Activated B cell treated with CpG ODN at 0.5 μM for 24 hours (primary cell): ENCODE measurements at places on chromosomes 1 and 21.

- H3K27ac ChIP-seq, result no peak overlapping the region
- H3K27me3 ChIP-seq, result no peaks in the 10 kb centered on the region
- no peak overlapping the region for H3K4me3 ChIP-seq
- DNase-seq, result no peak
These were observed 908.7 kb downstream of the TTLL7 start for GRCh38 chr1:83090195-83090594.

DNA sequence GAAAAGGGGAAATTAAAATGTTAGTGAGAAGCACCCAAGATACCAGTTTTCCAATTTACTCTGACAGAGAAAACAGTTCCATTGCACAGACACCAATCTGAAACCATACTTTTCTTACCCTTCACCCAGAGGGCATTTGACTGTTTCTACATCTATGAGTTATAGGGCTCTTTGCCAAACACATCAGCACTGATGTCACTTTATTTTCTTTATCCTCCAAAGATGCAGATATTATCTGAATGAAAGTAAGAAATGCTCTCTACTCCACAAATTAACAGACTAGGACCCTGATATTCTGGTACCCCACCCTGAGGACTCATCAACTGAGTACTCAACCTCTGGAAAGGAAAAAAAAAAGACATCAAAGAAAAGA lies 24.2 kb upstream of the PEX19 start:
- peaks cover 39% of the 10 kb centered on the region for H3K4me1 ChIP-seq
- H3K27ac ChIP-seq, result peak overlapping the region; percentile 68
- H3K4me3 ChIP-seq, result no peak overlapping the region
- H3K36me3 ChIP-seq, result peaks cover 88% of the 10 kb centered on the region
- no peak for DNase-seq
- H3K27me3 ChIP-seq, result no peaks in the 10 kb centered on the region

DNA sequence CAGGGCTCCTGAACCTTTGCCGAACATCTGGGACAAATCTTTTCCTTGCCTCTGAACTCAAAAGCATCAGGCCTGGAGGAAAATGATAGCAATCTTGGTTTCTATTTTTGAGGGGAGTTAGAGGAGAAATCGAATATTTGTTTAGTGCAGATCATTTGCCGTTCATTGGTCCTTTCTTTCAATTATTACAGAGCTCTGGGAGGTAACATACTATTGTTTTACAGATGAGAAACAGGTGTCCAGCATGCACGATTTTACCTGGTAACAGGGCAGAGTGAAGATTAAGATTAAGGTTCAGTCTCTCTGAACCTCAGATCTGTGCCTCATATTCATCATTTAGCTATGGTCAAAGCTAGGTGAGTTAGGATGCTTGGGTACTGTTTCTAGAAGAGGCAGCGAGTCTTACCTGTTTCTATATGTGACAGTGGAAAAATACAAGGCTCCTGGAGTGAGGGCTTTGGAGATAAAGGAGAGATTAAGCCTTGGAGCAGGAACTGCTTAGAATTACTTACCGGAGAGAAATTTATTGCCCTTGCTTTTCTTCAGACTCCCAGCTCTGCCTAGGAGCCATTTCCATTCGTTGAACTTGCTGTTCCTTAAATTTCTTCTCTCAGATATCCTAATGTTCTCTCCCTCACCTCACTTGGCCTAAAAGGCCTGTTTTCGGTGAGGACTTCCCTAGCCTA lies 1.4 kb downstream of the PRCC start:
- no peak overlapping the region for H3K4me3 ChIP-seq
- H3K4me1 ChIP-seq, result peaks cover 51% of the 10 kb centered on the region
- DNase-seq, result no peak
- peaks cover 45% of the 10 kb centered on the region for H3K36me3 ChIP-seq
- no peak overlapping the region for H3K27ac ChIP-seq
- no peaks in the 10 kb centered on the region for H3K27me3 ChIP-seq

- H3K4me3 ChIP-seq, result no peak overlapping the region
- H3K27ac ChIP-seq, result no peak overlapping the region
- H3K4me1 ChIP-seq, result no peaks in the 10 kb centered on the region
- H3K36me3 ChIP-seq, result no peaks in the 10 kb centered on the region
- no peak for DNase-seq
- H3K27me3 ChIP-seq, result peaks cover 22% of the 10 kb centered on the region
These were observed 55.0 kb upstream of the SYT6 start for GRCh38 chr1:114208714-114209113.

DNA sequence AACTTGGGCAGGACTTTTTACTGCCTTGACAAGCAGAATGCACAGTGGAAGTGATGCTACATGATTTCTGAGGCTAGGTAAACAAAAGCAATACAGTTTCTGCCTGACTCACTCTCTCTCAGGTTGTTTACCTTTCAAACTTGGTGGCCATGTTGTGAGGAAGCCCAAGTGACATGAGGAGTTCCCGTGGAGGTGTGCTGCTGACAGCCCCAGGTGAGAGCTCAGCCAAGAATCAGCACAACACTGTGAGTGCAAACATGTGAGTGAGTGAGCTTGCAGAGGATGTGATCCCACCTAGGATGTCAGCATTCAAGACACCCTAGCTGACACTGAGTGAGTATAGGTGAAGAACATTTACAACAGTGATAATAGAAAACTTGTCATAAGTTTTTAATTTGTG lies 71.1 kb upstream of the IFNAR2 start:
- H3K4me3 ChIP-seq, result no peak overlapping the region
- H3K4me1 ChIP-seq, result no peaks in the 10 kb centered on the region
- H3K27me3 ChIP-seq, result peaks cover 32% of the 10 kb centered on the region
- DNase-seq, result no peak
- no peaks in the 10 kb centered on the region for H3K36me3 ChIP-seq

DNA sequence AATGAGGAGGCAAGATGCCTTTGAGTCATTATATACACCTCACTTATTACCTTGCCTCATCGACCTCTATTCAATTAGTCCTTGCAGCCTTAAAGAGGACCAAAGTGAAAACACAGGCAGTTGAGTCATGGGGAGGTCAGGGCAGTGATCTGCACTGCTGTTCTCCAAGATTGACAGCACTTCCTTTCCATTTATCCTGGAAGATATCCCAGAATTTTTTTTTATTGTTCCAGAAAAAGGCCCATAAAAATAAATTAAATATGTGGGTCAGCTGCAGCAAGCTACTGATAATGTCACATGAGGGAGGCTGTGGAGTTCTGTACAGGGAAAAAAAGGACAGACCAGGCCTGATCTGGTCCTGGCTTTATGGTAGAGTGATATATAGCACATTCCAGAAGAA lies 33.2 kb upstream of the CDC42BPA start:
- H3K4me3 ChIP-seq, result no peak overlapping the region
- no peaks in the 10 kb centered on the region for H3K4me1 ChIP-seq
- no peaks in the 10 kb centered on the region for H3K27me3 ChIP-seq
- H3K27ac ChIP-seq, result no peak overlapping the region
- DNase-seq, result no peak
- H3K36me3 ChIP-seq, result no peaks in the 10 kb centered on the region

DNA sequence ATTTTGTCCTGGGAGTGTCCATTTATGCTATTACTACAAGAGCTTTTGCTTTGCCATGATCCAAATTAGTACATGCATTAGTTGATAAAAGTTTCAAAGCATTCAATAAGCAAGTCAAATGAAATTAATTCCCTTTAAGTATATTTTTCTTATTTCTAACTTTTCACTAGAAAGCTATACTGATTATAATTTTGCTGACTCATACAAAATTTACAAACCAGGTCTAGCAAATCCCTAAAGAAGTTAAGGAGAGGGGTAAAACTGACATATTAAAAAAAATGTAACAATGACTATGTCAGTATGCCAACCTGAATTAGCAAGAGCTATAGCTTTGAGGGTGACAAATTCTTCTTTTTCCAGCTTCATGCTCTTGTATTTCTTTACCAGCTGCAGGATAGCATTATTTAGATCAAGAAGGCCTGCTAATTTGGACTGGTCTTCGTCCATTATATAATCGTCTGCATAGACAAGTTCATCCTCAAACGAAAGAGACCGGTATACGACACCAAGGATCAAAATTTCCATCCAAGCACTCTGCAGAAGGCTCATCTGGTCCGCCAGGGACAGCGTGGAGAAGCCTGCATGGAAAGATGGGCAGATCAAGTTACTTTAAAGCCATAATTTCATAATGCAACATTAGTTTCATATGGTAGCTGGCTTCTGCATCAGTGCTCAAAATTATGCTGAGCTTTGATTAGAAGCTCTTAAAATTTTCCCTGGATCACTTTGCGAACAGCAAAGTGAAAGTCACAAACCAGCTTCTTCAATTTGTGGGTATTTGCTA lies 95.8 kb upstream of the USH2A start:
- no peaks in the 10 kb centered on the region for H3K27me3 ChIP-seq
- DNase-seq, result no peak
- no peaks in the 10 kb centered on the region for H3K36me3 ChIP-seq
- no peak overlapping the region for H3K4me3 ChIP-seq

- no peaks in the 10 kb centered on the region for H3K27me3 ChIP-seq
- no peak overlapping the region for H3K27ac ChIP-seq
- H3K36me3 ChIP-seq, result no peaks in the 10 kb centered on the region
- DNase-seq, result no peak
- H3K4me3 ChIP-seq, result no peak overlapping the region
These were observed 25.8 kb downstream of the FAM151A start for GRCh38 chr1:54597455-54598030.

- no peak for DNase-seq
- H3K27ac ChIP-seq, result no peak overlapping the region
- H3K27me3 ChIP-seq, result no peaks in the 10 kb centered on the region
- peaks cover 79% of the 10 kb centered on the region for H3K36me3 ChIP-seq
- H3K4me3 ChIP-seq, result no peak overlapping the region
These were observed 16.8 kb downstream of the DUSP10 start for GRCh38 chr1:221724931-221725605.

DNA sequence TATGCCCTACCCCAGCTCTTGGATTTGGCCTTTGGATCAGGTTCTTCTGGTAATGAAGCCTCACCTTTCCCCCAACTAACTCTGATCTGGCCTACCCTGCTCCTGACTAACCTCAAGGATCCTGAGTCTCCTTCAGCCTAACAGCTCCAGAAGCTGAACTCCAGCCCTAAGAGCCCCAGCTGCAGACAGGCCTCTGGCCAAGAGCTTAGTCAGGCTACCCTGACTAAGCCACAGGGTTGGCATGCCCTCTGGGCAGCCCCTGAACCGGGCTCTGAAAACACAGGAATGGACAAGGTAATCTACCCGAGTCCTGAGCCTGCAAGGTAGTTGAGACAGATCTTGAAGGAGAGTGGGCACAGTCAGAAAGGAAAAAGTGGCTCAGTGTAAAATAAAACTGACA lies 29.4 kb downstream of the COA7 start:
- DNase-seq, result no peak
- no peak overlapping the region for H3K4me3 ChIP-seq
- H3K36me3 ChIP-seq, result peaks cover 46% of the 10 kb centered on the region
- peaks cover 13% of the 10 kb centered on the region for H3K4me1 ChIP-seq

DNA sequence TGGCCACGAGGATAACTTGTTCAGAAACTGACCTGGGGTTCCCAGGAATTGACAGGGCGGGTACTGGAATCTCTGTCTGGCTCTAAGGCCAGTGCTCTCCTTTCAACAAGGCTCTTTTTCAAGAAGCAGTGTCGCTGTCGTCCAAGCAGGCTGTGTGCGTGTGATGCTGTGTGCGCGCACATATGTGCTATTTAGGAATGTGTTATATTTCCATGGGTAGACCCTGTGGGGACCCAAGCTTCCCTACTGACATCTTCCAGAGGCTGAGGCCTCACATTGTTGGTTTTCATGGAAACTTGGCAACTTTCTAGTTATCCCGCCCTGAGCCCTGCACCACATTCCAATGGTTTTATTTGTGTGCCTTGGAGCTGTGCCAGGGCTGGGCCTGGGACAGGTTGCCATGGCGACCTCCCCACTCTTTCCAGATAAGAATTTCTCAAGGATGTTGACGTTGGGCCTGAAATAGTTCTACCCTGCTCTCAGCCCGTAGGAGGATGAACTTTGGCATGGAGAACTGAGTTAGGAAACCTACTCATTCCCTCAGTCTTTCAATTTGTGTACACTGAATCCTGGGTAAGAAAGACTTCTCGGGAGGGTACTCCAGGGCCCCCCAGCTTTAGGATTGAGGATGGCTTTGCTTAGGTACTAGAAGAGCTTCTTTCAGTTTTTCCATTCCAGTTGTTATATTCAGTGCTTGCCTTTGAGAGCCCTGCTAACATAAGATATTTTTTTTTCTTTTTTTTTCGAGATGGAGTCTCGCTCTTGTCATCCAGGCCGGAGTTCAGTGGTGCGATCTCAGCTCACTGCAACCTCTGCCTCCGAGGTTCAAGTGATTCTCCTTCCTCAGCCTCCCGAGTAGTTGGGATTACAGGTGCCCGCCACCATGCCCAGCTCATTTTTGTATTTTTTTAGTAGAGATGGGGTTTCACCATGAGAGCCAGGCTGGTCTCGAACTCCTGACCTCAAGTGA lies 38.8 kb upstream of the SRSF10 start:
- H3K27me3 ChIP-seq, result peaks cover 9% of the 10 kb centered on the region
- no peaks in the 10 kb centered on the region for H3K36me3 ChIP-seq
- H3K4me3 ChIP-seq, result no peak overlapping the region
- H3K4me1 ChIP-seq, result no peaks in the 10 kb centered on the region
- no peak for DNase-seq

DNA sequence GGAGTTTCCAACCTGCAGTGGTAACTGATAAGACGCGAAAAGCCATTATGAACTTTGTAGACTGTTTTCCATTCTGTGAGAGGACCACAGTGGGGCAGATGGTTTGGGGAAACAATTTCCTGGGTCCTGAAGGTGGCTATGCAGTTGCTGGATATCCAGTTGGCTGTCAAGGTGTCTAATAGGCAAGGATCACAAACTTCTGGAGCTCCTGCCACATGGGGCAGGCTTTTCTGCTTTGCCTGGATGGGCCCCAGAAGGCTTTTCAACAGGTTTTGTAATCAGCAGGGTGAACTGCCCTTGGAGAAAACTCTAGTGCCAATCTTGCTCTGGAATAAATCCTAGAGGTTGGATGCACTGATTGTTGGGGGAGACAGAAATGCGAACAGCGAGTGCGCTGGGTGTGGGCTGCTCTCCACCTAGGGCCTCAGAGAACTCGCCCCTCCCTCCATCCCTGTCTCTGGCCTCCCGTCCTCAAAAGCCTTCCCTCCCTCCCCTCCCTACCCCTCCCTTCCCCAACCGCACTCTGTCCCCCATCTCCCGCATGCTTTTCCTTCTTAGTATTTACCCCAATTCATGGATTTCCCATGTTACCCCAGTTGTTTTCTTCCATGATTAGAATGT lies 210.3 kb upstream of the USP24 start:
- H3K4me3 ChIP-seq, result no peak overlapping the region
- no peak overlapping the region for H3K27ac ChIP-seq
- no peak for DNase-seq
- no peaks in the 10 kb centered on the region for H3K36me3 ChIP-seq
- H3K27me3 ChIP-seq, result peaks cover 20% of the 10 kb centered on the region
- H3K4me1 ChIP-seq, result no peaks in the 10 kb centered on the region

- H3K36me3 ChIP-seq, result no peaks in the 10 kb centered on the region
- H3K4me1 ChIP-seq, result peaks cover 11% of the 10 kb centered on the region
- DNase-seq, result no peak
- no peak overlapping the region for H3K4me3 ChIP-seq
These were observed 32.6 kb downstream of the GIPC2 start for GRCh38 chr1:78078358-78078757.

DNA sequence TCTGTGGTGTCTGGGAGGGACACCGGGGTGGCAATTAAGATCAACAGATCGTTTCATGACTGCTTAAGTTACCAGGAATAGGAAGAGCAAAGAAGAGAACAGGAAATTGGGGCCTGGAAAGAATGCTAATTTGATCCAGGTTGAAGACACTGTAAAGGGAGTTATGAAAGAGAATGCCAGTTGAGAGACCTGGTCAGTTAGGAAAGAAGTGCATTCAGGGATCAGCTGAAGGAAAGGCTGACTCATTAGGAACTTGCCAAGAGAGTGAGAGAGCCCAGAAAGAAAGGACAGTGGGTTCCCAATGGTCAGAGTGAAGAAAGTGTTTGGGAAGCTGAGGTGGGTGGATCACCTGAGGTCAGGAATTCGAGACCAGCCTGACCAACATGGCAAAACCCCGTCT lies 119.6 kb downstream of the UBE2U start:
- DNase-seq, result no peak
- H3K36me3 ChIP-seq, result no peaks in the 10 kb centered on the region
- no peak overlapping the region for H3K27ac ChIP-seq
- peaks cover 7% of the 10 kb centered on the region for H3K27me3 ChIP-seq
